DMS153 (cell line): ENCODE measurements at places on chromosomes 6 and 20.

GRCh38 chr6:136306466-136306865 lies 16.8 kb upstream of the BCLAF1 start:
- DNase-seq, result peak; percentile 9

DNA sequence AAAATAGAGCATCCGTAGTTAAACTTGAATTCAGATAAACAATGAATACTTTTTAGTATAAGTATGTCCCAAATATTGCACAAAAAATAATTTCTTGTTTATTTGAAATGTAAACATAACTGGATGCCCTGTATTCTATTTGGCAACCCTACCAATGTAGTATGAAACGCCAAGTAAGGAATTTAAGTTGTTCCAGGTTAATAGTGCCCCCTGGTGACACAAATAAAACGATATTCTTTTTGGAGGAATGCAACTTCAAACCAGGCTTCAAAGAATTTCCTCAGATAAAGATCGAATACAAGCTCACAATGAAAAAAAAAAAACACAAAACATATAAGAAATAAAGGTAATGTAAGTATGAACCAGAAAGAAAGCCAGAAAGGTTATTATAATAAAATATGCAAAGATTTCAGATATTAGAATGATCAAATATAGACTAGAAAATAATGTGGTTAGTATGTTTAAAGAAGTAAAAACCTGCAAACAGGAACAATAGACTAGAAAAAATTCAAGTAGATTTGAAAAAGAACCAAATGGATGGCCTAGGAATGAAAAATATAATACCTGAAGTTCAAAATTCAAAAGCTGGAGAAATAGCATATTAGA lies 18.4 kb upstream of the AKAP7 start:
- no peak for DNase-seq

DNA sequence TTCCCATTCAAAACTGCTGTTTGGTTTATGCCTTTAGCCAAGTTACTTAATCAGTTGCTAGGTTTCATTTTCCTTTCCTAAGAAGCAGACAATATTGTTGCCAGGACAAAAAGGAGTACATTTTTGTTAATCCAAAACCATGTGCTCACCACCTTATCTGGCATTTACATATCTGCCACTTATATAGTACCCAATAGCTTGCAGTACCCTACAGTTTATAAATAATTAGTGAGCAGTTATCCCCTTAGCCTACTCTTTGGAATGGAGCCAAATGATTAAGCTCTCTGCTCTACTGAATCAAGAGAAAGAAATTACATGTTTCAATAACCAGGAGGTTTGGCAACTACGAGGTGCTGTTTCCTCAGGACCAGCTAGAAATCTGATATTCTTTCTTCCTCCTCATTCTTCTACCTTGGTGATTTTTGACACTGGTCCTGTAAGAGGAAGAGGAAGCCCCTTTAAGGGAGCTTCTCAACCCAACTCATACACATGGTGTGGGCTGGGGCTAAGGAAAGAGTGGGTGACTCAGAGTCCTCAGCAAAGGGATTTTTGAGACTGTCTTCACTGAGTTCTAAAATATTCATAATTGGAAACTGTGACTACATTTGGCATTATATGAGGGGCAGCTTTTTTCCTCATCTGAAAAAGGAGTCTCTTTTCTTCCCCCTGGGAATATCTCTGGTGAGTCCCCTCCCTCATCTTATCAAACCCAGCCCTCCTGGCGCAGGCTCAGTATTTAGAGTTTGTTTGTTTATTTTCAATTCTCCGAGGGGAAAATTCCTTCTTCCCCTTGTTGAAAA lies 1.5 kb downstream of the ZNFX1 start:
- peak; percentile 62 for DNase-seq

DNA sequence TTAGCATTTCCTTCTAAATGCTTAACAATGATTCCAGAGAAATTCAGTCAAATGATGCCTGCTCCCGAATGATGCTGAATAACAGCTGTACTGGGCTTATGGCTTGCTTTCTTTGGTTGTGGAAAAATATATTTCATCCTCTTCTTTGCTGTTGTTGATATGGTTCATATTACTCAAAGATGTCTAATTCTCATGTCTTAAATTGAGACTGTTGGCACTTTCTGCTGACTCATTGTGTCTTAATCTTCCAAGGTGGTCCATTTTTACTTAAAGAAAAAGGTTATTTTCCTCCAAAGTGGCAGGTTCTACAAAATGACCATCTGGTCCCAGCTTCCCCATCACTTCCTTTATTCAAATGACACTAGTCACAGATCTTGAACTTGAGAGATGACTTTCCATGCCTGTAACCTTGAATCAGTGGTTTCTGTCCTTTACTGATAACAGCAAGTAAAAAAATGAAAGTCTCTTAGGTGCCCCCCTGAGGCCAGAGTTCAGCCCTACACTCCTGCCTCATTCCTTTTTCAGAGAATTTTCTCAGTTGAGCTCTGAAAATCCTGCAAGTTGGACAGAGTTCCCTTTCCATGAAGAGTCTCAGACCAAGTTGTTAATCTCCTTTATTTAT lies 6.9 kb downstream of the SNAP25 start:
- DNase-seq, result no peak

DNA sequence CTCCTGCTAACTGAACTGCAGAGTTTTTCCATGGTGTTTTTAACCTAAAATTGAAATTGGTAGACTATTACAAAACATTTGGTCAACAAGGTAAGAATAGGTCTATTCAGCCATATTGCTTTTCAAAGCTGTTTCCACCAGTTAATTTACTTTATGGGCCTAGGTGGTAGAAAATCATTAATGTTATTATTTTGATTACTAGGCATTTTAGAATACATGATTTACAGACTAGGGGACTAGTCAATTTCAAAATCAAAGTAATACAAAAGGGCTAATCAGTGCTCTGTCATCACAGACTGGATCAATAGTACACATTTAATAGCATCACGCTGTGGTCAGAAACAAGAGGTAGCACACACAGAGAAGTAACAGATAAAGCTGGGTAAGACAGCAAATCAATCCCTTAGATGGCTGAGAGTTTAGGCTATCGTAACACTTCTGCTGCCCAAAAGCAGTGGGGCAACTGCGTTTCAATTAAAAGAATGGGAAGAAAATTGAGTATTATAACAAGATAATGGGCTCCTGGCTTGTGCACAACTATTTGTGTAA lies 114.4 kb downstream of the NRSN1 start:
- no peak for DNase-seq

- no peak for DNase-seq
Observed at GRCh38 chr6:3001773-3002293, 2.1 kb downstream of the NQO2 start.
